ENCODE measurements at places on chromosomes 2 and 18.

DNA sequence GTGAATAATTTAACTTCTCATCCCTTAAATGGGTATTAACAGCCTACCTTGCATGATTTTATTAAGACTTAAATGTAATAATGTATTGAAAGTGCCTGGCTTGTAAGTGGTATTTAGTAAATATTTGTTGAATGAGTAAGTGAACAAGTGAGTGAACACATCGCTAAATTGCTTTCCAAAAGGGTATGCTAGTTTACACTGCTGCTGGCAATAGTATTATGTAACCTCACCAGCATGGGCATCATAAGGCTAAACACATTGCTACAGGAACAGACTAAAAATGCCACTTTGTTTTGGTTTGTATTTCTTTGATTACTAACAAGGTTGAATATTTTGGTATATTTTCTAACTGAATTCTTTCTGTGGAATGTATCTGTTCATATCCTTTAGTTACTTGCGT is 9.8 kb downstream of the WDR43 start:
- DNase-seq: no peak

DNA sequence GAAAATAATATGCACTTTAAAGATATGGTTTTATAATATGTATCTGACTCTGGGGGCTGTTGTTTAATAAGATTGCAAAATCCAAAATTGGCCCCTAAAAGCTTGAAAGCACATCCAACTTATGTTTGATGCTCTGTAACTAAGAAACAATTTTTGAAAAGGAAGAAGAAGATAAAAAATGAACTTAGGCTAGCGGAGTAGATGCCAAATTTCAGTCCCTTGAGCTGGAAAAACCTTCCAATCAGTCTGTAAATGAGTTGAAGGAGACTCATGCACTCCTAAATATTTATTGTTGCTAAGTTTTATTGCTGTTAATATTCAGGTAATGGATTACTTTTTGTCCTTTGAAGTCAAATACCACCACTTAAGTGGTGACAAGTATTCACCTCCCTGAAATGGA is 465.0 kb downstream of the ZEB2 start:
- DNase-seq: no peak

DNA sequence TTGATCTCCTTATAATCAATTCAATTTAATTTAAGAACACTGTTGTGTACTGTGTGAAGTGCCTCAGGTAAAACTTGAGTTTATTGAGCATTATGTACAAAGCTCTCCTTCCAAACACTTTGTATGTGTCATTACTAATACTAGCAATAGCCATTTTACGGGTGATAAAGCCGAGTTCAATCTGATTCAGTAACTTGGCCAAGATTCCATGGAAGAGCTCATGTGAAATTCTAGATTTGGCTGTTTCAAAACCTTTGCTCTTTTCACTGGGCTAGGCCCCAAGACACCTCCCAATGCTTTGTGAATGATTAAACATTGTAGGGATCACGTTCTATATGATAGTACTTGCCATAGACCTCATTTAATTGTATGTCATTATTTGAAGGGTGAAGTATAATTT is 8.9 kb upstream of the NFE2L2 start:
- DNase-seq: no peak

DNA sequence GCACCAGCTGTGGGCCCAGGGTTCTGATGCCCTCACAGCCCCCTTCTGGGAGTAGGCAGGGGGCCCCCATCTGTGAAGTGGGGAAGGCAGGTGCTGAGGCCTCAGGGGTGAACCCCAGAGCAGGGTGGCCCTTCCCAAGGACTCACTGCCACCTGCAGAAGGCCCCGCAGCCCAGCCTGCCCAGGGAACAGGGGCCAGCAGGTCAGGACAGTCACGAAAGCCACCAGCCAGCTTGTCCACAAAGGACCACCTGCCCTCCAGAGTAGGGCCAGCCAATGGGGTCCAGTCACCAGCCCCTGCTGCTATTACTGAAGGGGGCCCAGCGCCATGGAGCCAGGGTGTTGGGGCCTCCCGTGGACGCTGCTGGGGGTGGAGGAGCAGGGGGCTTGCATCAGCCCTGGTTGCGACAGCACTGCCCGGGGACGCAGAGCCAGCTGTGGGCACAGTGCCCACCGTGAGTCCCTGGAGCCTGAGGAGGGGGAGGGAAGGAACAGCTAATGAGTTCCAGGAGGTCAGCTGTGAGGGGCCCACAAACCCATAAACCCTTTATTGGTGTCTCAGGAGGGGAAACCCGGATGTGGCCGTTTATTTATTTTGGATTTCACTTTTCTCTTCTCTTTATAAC is 11.5 kb upstream of the SNED1 start:
- DNase-seq: peak; percentile 56

DNA sequence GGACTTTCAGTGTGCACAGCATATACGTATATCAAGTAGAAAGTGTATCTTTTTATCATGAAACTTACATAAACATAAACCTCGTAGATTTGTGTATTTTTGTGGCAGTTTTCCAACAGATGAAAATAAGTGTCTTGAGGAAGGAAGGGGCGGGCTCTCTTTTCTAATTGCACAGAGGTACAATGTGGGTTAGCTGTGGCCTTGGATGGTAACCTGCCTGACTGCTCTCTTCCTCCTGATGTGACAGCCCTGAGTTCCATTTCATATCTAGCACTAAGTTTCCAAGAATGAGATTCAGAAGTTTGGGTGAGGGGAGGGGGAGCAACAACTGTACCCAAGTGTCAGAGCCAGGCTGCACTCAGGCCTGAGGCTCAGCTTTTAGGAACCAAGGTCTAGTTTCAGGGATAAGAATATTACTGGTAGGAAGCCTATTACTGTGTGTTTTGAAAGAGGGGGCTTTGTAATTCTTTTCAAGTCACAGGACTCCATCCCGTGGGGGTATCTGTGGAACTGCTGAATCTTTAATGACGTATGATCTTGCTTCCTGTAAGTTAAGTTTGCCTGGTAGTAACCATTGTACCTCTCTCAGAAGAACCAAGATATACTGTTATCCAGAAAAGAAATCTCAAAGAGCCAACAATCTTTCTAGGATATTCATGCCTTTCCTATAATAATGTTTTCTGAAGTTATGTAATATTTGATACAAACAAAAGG is 483.7 kb downstream of the PTPRM start:
- no peak for DNase-seq

- no peak for DNase-seq
These were observed 24.0 kb downstream of the BUB1 start for GRCh38 chr2:110653861-110654260.

GRCh38 chr2:48946449-48947048 is 191.0 kb upstream of the LHCGR start:
- no peak for DNase-seq

- no peak for DNase-seq
These were observed 265.7 kb downstream of the MTX2 start for GRCh38 chr2:176534798-176535466.

DNA sequence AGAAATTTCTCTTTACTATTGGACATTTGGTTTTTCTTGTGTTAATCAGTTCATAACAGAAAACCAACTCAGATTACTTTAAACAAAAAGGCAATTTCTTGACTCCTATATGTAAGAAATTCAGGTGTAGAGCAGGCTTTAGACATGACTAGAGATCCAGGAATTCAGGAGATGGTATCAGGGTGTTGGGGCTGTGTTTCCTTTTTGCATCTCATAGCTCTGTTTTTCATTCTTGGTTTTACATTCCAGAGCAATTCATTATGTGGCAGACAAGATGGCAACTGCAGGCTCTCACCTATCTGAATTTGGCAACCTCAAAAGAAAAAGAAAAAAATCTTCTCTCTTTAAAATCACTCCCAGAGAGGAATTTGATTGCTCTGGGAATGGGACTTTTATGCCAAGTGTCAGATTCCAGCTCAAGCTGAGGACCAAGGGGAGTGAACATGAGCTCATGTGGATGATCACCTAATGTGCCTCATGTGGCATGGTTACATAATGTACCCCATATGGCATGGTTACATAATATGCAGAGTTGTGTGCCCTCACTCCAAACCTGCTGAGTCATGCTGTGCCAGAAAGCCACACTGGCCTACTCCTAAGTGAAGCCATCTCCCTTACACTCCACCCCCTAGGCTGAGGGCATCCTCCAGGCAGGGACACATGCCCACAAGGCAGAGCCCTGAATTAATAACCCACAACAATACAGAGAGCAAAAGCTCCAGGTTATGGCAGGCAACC is 282.7 kb downstream of the MBD2 start:
- peak; percentile 45 for DNase-seq

DNA sequence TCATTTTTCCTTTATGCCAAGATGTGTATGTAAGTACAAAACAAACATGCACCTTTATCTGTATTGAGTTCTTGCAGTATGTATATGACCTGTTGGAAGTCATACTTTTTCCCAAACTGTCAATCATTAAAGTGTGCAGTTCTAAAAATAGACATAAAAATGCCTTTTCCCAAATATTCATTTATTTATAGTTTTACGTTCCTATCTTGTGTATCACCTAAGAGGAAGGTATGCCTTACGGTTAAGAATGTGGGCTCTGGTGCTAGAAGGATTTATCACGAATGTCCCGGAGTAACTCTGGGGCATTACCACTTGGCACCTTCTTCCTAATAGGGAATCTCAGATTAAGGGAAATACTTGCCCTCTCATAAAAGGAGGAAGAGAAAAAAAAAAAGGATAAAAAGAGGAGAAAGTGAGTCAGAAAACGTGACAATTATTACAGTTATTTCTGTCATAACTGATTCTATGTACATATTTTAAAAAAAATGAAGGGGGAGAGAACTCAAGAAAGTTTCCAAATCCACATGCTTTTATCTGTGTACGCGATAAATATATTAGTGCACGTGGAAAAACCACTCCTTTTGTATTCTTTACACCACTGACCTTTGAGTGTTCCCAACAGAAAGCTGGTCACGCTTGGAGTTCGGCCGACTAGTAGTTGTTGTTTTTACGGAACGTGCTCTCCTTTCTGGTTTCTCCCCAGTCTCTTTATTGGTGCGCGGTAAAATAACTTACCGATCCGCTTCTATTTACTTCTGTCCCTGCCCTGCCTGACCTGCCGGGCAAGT is 721 bp downstream of the MCEE start:
- no peak for DNase-seq

- DNase-seq: no peak
These were observed 60.1 kb upstream of the CD28 start for GRCh38 chr2:203646266-203646864.

- no peak for DNase-seq
These were observed 84.2 kb upstream of the SEC11C start for GRCh38 chr18:59055345-59056032.

All from GF-D8 (cell line).